T-helper 17 cell (primary cell): ENCODE measurements at places on chromosomes 13 and 19.

GRCh38 chr19:16139752-16140151 lies 3.7 kb upstream of the HSH2D start:
- no peak for DNase-seq

DNA sequence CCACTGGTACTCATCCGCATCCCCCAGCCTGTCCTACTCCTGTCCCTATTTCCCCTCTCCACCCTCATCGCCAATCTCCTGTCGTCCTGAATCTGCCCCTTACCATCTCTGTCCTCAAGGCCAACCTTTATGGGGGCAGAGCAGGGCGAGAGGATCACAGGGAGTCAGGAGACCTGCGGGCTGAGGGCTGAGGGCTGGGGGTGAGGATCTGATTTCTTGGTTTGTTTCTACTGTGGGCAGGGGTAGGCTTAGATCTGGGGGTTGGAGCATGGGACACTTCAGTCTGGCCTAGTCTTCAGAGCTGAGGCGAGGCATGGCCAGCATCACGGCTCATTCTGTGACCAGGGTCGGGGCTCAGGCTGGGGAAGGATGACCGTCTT lies 16.5 kb upstream of the ERCC1 start:
- DNase-seq, result no peak

- DNase-seq, result no peak
These were observed 54.4 kb downstream of the ERCC5 start for GRCh38 chr13:102900193-102900608.

- no peak for DNase-seq
These were observed 122.9 kb upstream of the SPRY2 start for GRCh38 chr13:80463673-80464352.

DNA sequence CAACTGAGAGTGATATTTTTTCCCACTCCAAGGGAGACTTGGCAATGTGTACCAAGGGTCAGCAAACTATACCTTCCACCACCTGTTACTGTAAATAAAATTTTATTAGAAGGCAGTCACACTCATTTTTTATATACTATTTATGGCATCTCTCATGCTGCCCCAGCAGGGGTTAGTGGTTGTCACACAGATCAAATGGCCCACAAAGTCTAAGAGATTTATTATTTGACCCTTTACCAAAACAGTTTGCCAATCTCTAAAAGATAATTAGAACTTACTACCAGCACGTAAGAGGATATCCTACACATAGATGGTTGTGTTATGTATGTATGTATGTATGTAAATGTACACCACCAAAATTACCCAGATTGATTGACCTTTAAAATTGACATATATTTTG lies 185.1 kb downstream of the PRR20E start:
- no peak for DNase-seq

DNA sequence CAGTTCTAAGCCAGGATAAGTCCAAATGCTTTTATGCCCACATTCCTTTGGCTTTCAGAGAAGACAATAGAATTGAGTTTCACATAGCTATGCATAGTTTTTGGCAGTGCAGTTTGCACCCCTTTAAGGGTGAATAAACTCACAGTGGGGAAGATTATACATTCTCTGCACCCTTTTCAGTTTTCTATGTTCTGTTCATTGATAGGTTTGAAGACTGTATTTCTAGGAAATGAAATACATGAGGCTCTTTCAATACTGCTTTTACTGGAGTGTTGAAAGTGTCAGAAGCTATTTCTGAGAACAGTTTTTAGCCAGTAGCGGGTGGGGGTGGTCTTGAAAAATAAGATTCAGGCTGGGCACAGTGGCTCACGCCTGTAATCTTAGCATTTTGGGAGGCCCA lies 46.2 kb downstream of the IPO5 start:
- no peak for DNase-seq

GRCh38 chr13:46894568-46894967 lies 2.3 kb downstream of the HTR2A start:
- DNase-seq, result no peak

- DNase-seq, result no peak
These were observed 10.4 kb upstream of the LYPD5 start for GRCh38 chr19:43812688-43813087.

GRCh38 chr13:112182846-112183531 lies 116.0 kb downstream of the SOX1 start:
- DNase-seq, result no peak

DNA sequence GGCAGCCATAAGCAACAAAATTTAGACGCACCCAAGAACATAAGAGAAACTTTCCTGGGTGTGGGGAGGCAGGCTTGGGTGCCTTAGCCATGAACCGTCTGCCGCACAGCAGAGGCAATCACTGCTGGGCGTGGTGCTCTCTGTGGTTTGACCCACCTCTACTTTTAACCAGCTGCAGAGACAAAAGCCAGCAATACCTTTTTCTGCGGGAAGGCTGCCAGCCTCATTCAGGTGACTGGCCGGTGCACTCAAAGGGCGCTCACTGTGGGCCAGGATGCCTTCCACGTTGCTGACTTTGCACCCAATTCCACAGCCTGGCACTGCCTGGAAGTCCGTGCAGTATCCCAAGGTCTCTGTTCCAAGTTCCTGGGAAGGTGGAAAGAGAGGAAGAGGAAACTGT lies 69.1 kb downstream of the ATP7B start:
- DNase-seq, result peak; percentile 27

DNA sequence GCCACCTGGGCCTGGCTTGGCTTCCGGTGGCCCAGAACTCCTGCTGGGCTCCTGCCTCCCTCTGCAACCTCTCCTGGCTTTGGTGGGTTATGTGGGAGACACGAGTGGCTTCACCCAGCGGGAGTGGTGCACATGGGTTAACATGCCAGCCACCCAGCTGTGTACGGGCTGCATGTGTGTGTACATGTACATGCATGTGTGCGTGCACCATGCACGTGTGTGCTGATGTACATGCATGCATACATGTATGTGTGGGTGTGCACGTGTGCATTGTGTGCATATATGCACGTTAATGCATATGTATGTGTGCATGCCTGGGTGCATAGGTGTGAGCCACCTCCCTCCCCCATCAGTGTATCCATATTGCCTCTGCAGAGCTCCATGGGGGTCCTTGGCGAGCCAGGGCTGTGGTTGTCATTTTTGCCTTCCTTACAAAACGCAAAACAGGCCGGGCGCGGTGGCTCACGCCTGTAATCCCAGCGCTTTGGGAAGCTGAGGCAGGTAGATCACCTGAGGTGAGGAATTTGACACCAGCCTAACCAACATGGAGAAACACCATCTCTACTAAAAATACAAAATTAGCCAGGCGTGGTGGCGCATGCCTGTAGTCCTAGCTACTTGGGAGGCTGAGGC lies 12.5 kb downstream of the GNA11 start:
- DNase-seq, result no peak

GRCh38 chr13:98966019-98966418 lies 11.8 kb downstream of the DOCK9 start:
- no peak for DNase-seq

DNA sequence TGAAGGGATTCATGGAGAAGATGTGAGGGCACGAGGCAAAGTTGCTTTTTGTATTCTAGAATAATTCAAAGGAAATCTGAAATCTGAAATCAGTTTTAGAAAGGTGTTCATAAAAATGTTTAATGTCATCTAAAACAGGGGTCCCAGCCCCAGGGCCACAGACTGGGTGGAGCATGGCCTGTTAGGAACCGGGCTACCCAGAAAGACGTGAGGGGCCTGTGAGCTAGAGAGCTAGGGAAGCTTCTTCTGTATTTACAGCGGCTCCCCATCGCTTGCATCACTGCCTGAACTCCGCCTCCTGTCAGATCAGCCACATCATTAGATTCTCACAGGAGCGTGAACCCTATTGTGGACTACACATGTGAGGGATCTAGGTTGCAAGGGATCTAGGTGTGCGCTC lies 151.2 kb downstream of the USP12 start:
- DNase-seq, result no peak

DNA sequence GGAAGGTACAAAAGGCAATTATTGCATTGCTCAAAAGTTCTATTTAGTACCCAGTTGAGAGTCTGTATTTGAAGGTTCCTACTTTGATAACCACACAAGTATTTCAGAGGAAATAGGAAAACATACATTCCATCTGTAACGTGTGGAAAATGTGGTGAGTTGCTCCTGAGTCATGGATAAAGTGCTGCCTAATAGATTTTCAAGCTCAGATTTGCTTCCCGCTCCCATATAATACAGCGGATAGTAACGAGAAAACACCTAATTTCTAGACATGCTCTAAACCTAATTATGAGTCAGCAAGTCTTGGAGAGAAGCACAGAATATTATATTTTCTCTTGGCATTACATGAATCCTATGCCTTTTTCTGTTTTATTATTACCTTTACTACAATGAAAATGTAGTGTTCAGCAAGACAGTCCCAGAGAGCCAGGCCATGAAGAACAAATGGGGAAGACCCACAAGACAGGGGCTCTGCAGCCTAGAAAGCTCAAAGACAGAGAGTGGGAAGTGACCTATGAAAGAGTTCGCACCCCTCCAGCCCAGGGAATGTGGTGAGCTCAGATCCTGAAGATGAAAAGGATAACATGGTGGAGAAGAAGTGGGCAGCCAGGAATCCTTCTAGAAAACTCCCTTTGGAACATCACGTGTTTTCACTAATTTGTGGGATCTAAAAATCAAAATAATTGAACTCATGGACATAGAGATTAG lies 116.1 kb downstream of the STARD13 start:
- no peak for DNase-seq

DNA sequence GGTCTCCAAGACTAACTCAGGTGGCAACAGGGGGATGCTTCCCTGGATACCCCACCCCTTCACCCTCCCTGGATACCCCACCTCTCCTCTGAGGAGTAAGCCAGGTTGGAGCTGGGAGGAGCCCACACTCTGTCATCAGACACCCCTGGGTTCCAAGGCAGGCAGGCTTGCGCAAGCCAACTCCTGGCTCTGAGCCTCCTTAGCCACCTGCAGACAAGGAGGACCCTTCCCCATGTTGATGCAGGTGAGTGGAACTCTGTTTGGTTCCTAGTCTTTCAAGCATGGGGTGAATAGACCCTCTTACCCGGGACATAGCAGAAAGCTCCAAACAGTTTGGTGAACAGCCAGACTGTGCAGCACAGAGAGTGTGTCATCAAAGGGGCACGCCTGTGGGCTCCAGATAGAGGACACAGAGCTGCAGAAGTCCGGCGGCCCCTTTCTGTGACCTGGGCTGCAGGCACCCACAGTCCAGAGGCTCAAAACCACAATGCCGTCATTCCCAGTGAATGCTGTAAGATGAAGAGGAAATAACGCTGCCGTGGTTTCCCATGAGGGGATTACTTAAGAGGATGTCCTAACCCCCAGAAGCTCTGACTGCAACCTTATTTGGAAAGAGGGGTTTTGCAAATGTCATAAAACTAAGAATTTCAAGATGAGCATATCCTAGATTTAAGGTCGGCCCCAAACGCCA lies 12.1 kb upstream of the HAS1 start:
- no peak for DNase-seq

- no peak for DNase-seq
These were observed 450 bp downstream of the FBXW9 start for GRCh38 chr19:12695997-12696365.

GRCh38 chr19:41299755-41300089 lies 10.2 kb upstream of the CCDC97 start:
- DNase-seq, result peak; percentile 43

GRCh38 chr13:24276306-24276705 lies 33.1 kb upstream of the C1QTNF9 start:
- DNase-seq, result no peak

DNA sequence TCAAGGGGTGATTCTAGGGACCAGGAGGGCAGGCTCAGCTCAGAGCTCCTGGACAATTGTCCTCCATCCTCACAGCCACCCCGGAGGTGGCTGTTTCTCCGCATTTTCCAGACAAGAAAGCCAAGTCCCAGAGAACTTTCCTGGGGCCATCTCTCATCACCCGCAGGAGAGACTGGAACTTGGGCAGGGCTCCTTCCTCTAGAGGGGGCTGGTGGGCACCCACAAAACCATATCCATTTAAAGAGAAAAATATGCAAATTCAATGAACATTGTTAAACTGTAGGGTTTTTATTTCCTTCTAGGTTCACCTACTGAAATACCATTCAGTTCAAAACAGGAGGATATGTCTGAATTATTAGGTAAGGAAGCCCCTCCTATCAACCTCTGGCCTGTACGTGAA lies 16.6 kb downstream of the SPACA7 start:
- no peak for DNase-seq

- no peak for DNase-seq
These were observed 18.9 kb upstream of the TRIM13 start for GRCh38 chr13:49977992-49978391.

DNA sequence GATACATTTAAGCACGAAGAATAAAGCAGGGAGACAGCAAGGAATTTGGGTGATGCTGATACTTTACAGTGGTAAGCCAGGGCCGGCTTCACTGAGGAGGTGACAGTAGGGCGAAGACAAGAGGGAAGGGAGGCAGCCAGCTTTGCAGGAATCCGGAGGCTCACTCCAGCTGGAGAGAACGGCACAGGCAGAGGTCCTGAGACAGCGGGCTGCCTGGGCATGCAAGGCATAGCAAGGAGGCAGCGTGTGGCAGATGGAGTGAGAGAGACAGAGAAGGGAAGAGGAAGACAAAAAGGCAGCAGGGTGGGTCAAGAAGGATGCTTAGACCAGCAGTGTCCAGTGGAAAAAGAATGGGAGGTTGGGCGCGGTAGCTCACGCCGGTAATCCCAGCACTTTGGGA lies 83.2 kb upstream of the WASF3 start:
- DNase-seq, result no peak

GRCh38 chr13:53014495-53015443 lies 13.8 kb upstream of the OLFM4 start:
- DNase-seq, result no peak

- DNase-seq, result no peak
These were observed 32.6 kb downstream of the TFDP1 start for GRCh38 chr13:113616991-113617749.
